Colonic mucosa (tissue), 4 donors: ENCODE measurements at places on chromosomes 12 and 14.

- DNase-seq = no peak
Observed at GRCh38 chr14:74856366-74856765, 19.6 kb downstream of the PROX2 start.

DNA sequence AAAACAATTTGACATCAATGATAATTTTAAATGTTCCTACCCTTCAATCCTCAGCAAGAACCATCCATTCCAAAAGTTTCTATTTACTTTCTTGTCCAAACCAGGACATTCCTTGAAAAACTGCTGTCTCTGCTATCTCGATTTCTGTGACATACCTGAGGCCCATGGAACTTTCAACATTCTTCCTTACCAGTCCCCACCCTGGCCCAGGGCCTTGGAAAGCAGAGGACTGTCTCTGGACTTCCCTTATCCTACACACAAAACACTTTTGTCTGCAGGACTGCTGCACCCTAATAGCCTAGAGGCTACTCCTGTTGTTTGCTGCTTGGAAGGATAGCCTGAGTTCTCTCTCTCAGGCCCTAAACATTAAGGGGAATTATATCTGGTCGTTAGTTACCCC, 151.8 kb upstream of the DHRS4 start:
- no peak for DNase-seq

GRCh38 chr12:56300644-56301464, 724 bp upstream of the CS start:
- no peak for DNase-seq

DNA sequence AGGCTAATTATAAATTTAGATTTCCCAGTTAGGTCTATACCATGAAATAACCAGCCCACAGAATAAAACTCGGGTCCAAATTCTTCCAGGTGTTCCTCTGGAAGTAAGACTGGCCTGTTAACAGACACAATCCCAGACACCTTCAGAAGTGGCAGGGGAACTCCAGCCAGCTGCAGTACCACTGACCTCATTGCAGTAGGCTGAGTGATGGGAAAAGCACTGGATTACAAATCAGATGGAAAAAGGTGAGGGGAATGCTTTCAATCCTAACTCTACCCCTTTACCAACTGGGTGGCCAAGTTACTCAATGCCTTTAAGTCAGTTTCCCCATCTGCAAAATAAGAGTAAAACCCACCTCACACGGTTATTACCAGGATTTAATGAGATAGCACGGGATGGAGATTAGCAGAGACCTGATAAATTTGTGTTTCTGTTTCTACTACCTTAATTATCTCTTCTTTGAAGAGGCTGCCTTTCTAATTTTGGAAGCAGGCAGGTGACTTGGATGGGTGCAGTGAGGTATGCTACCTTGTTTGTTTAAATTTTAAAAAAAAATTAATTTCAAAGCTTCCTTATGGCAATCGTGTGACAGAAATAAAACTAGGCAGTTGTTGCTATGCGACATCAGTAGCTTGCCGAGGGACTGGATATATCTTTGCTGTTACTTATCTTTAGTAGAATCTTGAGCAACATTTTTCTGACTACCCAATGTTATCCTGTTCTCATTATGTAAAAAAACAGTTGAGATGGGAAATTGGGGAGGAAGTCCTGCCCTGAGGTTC, 167.3 kb upstream of the GRIN2B start:
- DNase-seq = no peak

DNA sequence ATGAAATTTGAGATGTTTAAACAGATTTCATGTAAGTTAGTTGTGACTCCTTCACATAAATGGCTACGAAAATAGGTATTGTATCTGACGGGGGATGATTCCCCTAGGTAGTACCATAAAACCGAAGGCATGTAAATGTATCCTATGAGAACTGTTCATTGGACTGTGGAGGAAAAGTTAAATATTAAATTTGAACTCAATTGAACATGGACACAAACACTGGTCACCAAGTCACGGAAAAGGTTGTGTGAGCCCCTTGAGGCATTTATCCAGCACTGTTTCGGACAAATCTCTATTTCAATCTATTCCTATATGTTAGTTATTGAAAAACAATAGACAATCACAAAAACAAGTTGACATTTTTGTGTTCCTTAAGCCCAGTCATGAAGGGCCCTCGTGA, 1014.3 kb upstream of the NOVA1 start:
- DNase-seq = no peak

DNA sequence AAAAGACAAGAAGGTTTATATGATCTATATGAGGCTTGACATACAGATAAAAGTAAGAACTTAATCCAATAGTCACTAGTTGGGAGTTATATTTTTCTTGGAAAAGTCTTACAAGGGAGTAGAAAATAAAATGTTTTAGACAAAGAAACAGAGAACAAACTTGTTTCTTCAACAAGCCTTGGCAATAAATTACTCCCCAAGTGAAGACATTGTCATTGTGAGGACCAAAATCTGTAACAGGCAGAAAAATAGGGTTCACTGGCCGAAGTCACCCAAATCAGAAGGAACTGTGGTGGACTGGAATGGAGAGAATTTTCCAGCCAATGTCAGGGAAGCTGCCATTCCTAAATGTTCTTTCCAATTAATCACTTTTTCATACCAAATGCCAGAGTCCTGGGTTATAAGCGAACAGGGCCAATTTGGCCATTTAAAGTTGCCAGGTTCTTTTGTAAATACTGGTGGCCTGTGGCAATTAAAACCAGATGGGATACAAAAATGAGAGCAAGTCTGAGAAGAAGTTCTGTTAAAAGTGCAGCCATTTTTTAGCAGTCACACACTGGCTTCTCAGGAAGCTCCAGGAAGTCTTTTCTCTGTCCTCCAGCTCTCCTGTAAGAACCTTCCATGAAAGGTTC, 117.3 kb upstream of the OVCH1 start:
- no peak for DNase-seq

DNA sequence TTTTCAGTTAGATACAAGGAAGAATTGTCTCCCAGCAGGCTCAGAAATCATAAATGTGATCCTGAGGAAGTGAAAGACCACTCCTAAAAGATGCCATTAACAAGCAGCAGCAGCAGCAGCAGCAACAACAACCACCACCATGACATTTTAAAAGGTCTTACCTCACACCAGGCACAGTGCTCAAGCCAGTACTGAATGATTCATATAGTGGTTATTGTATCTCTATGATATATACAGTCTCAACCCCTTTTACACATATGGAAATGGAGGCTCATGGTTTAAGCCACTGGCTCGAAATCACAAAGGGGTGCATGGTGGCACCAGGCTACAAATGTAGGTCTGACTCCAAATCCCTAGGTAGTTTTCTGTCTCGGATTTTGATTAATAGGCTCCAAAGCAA, 126.9 kb downstream of the KTN1 start:
- no peak for DNase-seq

GRCh38 chr12:83199069-83199468, 512.4 kb downstream of the TMTC2 start:
- no peak for DNase-seq

DNA sequence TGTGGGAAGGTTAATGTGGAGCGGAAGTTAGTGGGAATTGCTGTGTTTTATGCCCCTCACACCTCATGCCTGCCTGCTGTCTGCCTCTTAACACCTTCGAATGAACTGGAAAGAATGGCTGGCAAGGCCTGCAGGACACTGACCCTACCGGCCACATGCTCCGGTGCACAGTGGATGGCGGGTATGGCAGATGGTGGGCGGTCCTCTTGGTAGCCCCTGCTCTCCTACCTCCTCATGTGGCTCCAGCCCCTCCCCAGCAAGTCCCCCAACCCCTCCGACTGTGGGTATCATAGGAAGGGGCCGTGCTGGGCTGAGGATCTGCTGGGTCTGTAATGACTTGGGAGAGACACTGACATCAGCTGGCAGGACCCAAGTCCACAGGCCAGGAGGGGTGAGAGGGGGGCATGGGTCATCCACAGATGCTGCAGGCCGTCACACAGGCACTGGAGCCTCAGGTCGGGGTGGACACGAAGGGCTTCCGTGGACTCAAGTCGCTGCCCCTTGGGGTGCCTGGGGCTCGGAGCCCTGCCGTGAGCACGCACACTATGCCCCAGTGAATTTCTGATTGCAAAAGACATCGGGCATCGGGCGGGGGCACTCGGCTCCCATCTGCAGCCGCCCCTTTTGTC, 77.4 kb downstream of the KIF26A start:
- no peak for DNase-seq

GRCh38 chr12:89379839-89380467, 27.7 kb upstream of the DUSP6 start:
- DNase-seq = no peak
